ENCODE measurements at places on chromosomes 3 and 15.

GRCh38 chr3:141834292-141834691 is 42.2 kb upstream of the ATP1B3 start:
- no peak for DNase-seq

GRCh38 chr3:14455571-14456317 is 53.3 kb downstream of the SLC6A6 start:
- no peak for DNase-seq

- DNase-seq = no peak
These were observed 138.3 kb upstream of the ABHD17C start for GRCh38 chr15:80556694-80557367.

DNA sequence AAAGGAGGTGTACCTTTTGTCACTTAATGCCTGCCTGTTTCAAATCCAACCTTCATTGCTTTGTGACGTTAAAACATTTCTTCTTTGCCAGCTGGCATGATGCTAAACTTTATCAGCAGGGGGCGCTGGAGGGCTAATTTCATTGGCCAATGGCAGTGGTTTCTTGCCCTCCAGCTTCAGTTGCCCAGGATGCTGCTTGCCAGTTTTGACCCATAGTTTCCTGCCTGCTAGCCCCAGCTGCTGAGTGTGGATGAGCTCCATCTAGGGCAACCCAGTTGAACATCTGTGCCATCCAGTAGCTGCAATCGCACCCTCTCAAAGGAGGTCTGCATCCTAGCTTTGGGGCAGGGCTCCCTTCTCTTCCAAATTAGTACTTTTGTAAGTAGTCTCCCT is 22.1 kb downstream of the ACKR2 start:
- no peak for DNase-seq

GRCh38 chr3:106191211-106191610 is 322.4 kb upstream of the CBLB start:
- DNase-seq = no peak

- DNase-seq = no peak
These were observed 148.9 kb upstream of the UBE2E1 start for GRCh38 chr3:23656821-23657220.

DNA sequence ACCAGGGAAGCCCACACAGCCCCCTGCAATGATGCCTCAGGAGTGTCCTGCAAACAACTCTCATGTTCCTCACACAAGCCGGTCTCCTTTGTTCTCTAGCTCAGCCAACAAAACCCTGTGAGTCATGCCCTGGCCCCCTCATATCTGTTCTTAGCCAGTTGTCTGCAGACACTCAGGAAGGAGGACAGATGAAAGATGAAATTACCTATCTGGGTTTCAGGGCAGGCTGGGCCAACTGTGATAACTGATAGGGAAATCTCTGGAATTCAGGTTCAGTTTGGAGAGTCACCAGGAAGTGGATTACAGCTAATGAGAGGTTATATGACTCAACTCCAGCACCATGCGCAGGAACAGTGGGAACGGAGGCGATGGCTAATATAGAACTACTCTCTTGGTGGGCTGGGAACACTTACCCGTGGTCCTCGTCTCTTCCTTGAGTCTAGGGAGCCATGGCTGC is 352.0 kb upstream of the ADAMTS9 start:
- DNase-seq = no peak

DNA sequence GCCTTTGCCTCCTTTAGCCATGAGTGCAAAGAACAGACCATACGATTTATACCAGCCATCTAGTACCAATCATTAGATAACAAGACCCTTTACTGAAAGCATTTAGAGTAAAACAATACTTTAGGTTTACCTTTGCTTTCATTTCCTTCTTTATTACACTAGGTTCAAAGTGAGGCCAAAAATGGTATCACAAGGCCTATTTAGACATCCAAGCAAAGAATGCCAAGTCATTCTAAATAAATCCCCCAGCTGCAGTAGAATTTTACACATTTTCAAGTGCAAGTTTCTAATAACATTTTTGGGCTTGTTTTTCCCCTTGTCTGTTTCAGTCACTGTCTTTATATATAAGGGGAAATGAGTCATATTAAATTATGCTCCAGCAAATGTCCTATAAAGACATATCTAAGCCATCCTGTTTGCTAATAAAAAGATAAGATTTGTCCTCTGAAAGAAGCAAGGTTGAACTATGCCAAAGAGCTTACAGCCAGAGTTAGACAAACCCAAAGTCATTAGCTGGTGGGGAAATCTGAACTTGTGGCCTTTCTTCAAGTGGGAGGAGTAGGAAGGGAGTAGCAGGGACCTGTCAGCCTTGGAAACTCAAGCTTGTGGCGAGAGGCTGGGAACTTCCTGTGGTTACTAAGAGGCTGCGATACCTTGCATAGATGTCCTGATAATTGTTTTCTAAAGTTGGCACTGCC is 232.7 kb downstream of the MECOM start:
- no peak for DNase-seq

- no peak for DNase-seq
These were observed 607 bp upstream of the GHSR start for GRCh38 chr3:172448661-172449465.

GRCh38 chr3:9795207-9795606 is 2.3 kb downstream of the ARPC4 start:
- DNase-seq = no peak

DNA sequence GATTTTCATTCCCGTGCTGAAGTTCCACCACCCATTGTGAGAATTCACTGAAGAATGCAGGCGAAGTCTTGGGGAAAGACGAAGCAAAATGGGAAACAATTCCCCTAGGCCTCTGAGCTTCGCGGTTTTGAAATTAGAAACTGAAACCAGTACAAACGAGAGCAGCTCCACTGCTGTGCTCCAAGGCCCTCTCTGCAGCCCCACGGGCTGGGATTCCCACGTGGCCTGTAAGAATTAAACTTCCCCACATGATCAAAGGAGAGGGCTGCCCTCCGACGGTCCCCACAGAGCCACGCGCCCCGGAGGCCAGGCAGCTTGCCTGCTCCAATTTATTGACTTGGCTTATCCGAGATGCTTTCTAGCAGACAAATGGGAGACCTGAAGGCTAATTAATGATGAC is 144.0 kb downstream of the GREM1 start:
- DNase-seq = no peak

DNA sequence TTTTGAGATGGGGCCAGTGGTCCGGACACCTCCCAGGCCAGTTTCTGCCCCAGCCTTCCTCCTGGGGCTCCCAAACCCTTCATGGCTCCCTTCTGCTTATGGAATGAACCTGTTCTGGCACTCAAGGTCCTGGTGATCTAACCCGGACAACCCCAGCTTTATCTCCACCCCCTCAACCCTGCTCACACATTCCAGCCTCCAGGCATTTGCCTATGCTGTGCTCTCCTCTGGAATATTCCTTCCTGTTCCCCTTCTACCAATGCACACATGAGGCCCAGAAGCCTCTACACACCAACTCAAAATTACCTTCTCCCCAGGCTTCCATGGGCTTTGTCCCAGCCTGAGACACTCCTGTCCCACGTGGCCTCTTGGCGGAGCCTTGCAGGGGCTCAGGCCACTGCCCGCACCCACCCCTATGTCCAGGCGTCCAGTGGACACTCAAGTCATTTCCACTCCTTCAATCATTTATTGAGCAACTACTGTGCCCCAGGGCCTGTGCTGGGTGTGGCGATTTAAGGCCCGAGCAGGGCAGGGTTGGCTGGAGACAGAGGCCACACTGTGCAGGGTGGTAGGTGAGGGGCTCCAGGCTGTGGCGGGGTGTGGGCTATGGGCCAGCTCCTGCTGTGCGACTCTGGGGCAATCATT is 18.8 kb downstream of the PLXND1 start:
- no peak for DNase-seq

DNA sequence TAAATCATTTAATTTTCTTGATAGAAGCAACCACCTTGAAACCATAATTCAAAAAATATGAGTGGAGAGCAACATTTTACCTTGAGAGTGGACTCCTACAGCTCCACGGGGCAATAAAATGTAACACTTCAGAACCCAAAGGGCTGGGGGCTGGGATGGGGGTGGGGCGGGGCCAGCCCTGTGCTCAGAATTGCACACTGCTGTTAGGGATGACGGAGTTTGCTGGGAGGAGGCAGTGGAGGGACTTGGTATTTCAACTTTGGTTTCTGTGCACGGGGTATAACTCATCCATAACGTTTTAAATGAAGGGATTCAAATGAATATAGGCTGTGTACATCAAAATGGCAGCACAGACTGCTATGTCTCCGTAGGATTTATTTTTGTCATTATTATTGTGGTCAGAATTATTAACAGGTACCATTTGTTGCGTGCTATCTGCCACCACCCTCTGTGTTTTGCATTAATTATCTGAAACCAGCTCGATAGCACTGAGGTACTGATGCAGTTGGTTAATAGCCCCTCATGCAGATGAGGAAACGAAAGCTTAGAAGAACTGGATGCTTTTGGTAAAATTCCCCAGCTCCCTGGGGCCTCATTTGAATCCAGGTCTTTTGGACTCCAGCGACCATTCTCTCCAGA is 29.4 kb upstream of the WNT5A start:
- no peak for DNase-seq

DNA sequence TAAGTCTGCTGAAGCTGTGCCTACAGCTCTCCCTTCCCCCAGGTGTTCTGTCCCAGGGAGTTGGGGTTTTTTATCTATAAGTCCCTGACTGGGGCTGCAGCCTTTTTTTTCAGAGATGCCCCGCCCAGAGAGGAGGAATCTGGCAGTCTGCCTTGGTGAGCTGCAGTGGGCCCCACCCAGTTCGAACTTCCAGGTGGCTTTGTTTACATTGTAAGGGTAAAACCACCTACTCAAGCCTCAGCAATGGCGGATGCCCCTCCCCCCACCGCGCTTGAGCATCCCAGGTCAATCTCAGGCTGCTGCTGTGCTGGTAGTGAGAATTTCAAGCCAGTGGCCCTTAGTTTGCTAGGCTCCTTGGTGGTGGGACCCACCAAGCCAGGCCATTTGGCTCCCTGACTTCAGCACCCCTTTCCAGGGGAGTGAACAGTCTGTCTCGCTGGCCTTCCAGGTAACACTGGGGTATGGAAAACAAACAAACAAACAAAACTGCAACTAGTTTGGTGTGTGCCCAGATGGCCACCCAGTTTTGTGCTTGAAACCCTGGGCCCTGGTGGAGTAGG is 189.4 kb downstream of the MFSD1 start:
- no peak for DNase-seq

GRCh38 chr15:60839510-60840211 is 360.7 kb upstream of the ICE2 start:
- no peak for DNase-seq

DNA sequence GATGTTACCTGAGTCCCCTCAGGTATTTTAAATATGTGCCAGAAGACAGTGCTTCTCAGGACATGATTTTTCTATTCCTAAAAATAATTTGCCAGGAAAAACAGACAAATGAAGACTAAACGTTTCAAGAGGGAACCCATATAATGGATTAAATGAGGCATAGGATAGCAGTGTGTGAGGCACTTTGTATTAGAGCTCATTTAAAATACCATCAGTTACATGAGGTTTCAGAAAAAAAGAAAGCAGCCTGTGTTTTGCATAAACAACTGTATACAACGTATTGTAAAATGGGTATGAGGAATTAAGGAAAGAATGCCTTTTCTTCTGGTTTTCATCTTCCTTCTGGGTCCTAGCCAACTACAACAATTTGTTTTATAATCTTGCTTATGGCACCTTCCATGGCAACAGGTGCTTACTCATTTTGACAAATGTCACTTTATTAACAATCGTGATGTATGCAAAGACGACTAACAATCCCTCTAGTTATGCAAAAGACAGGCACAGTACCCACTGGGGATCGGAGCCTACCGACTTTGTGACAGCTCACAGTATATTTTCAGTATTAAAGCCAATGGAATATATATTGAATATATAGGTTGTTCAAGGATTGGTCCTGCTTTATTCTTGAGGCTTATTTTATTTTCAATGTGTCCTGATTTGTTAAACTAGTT is 231.6 kb upstream of the ZNF717 start:
- no peak for DNase-seq

DNA sequence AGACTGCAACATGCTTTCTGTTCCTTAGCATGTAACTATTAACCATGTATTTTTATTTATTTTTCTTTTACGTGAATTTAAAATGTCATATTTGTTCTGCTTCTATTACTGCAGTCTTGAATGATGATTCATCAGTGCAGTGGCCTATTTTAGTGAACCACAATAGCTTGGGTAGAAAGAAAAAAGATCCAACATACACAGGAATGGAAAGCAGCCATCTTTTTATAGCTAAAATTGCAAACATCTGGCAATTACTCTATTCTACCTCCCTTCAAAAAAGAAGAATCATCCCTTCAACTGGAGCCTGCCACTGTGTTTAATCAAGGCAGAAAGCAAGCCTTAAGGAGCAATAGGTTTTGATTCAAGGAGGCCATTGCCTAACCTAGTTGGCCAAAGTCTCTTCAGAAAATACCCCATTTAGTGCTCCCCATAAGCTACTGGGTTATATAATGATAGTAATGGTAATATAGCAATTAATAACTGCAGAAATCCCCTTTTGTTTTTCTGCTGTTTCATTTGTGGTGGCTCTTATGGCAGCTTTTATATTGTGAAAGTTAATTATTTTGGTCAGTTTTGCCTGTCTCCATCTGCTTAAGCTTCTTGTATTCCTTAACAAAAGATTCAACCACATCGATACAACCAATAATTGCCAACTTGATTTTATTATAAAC is 267.3 kb downstream of the LPP start:
- no peak for DNase-seq

- DNase-seq = no peak
These were observed 9.8 kb upstream of the PLXND1 start for GRCh38 chr3:129616291-129616690.

DNA sequence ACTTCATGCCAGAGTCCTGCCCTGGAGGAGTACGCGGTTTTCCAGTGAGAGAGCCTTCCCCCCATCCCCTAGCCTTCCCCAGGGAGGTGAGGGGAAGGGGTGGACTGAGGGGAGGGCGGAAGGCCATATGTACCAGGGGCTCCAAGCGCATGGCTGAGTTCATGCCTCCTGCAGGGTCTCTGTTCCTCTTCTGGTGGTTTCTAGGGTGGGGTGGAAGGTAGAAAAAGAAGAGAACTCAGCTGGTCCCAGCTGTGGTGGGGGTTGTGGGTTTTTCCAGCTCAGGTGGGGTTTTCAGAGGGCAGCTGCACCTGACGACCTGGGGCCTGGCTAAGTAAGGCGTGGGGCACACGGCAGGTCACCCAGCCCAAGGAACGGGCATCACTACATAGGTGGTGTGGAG is 10.7 kb upstream of the IQSEC1 start:
- DNase-seq = no peak

DNA sequence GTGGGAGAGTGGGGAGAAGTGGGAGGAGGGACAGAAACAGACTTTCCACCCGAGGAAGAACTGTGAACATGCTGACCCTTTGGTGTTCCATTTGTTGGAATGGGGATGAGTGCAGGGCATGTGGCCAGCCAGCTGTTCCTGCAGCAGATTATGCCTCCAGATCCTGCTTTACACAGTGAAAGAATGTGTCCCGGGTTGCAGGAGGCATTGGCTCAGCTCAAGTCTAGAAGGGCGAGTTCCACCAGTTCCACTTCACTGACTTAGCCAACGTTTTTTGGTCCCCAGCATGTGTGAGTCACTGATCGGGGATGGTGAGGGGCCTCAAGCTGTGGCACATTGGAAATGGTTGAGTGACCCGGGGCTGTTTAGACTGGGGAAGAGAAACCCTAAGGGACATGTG is 307.0 kb upstream of the ROPN1 start:
- DNase-seq = no peak
